ENCODE measurements at places on chromosomes 7 and 10. TPM values are rescaled to one million over a fixed set of nuclear protein-coding genes. Genes with fewer than 3 reads are reported as not detected.

Gene AOAH
- total RNA-seq: not detected

Gene FAM131B
- total RNA-seq: 0.07 TPM

Gene SPDYE1
- total RNA-seq: not detected

Gene STOX1
- 6.0 TPM for total RNA-seq

Gene TBC1D12
- 7.2 TPM for total RNA-seq

Gene IFIT1B
- total RNA-seq: not detected

Gene TEX47
- not detected for total RNA-seq

Gene TEX36
- not detected for total RNA-seq

Gene WDFY4
- not detected for total RNA-seq

Gene PROSER2
- total RNA-seq: 6.7 TPM

Gene SPDYE11
- not detected for total RNA-seq

Gene SLC18A3
- not detected for total RNA-seq

Gene ZWINT
- 166 TPM for total RNA-seq

Gene FBXL13
- total RNA-seq: 0.77 TPM

Gene OR2A5
- total RNA-seq: not detected

Gene R3HCC1L
- total RNA-seq: 14.7 TPM

Gene AGMO
- not detected for total RNA-seq

Gene MSMB
- not detected for total RNA-seq

Gene NKX2-3
- not detected for total RNA-seq

Gene TWIST1
- total RNA-seq: not detected

Gene INSIG1
- total RNA-seq: 0.11 TPM

Gene CRYGN
- not detected for total RNA-seq

Gene PRPS1L1
- not detected for total RNA-seq

Gene MINDY4
- not detected for total RNA-seq

Gene NUTM2E
- not detected for total RNA-seq

Gene ATXN7L1
- total RNA-seq: 7.7 TPM

Gene RARRES2
- total RNA-seq: 94.6 TPM

Gene TUBB8
- total RNA-seq: 0.31 TPM

Gene CUBN
- total RNA-seq: 0.27 TPM

Gene HECW1
- total RNA-seq: not detected

Gene VWA2
- not detected for total RNA-seq

Gene SLC13A1
- not detected for total RNA-seq

Gene AMPH
- total RNA-seq: not detected

Gene MAP3K8
- 19.3 TPM for total RNA-seq

Gene FAM25C
- total RNA-seq: not detected

Gene PVRIG
- not detected for total RNA-seq

Gene FAM204A
- total RNA-seq: 78.6 TPM

Gene SRPK2
- total RNA-seq: 22.3 TPM

Gene CACNB2
- total RNA-seq: not detected

Gene EPDR1
- 27.3 TPM for total RNA-seq

Gene ATOH7
- not detected for total RNA-seq

Gene DCLRE1C
- total RNA-seq: 11.5 TPM

Gene EPO
- 10.3 TPM for total RNA-seq
